ENCODE measurements at places on chromosomes 7 and 10.

- DNase-seq, result no peak
Observed at GRCh38 chr7:35037211-35037525, at the start of gene DPY19L1. DPY19L1 (minus strand) TSS chr7:35037485; CDS start chr7:35037394, 91 bp downstream.

DNA sequence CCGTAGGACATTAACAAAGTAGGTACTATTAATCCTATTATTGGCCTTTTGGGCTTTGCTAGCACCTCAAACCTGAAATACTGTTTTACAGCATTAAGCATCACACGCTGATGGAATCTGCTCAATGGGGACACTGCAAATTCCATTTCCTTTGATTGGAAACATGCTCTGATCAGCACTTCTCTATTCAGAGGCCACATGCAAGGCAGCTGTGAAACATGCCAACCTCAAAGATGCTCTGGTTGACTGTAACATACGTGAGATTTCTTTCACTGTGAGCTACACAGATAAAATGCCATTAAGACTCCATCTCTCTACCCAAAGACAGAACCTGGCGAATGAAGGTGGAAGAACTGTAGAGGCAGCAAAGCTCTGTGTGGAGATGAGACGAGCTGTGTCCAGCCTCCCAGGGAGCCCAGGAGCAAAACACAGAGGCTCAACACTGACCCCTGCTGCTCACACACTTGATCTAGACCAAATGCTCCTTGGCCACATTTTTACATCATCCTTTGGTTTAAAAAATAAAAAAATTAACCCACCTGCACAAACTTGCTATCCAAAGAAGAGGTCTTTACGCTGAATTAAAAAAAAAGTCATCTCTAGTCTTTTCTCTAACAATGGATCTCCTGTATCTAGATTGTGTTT is 8.0 kb downstream of the RSU1 start:
- DNase-seq, result peak; percentile 49

GRCh38 chr7:107584716-107585115 is 4.7 kb downstream of the BCAP29 start:
- DNase-seq, result no peak

GRCh38 chr10:5481121-5481520 is 18.2 kb downstream of the CALML5 start:
- no peak for DNase-seq

GRCh38 chr10:35641676-35642034 is 441 bp downstream of the FZD8 start:
- peak; percentile 33 for DNase-seq

- no peak for DNase-seq
Observed at GRCh38 chr7:112638675-112639400, 151.4 kb downstream of the TMEM168 start.

GRCh38 chr7:875051-875450 is 1.3 kb upstream of the GET4 start:
- DNase-seq, result no peak

DNA sequence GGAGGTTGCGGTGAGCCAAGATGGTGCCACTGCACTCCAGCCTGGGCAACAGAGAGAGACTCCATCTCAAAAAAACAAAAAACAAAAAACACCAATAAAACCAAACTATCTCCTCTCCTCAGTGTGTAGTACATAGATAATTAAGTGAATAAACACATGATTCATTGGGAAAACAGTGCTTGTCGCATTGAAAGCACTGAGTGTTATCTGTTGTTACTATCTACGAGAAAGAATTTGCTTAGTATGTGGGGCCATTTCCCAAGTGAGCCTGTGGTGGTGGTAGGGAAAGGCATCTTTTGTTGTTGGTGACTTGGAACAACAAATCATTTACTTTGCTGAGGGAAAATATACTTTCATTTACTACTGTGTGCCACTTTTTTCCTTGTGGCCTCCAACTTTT is 42.6 kb downstream of the RSBN1L start:
- DNase-seq, result no peak

GRCh38 chr10:47107007-47107747 is 192.8 kb upstream of the GDF10 start:
- no peak for DNase-seq

- DNase-seq, result no peak
Observed at GRCh38 chr7:134726581-134726980, 52.9 kb upstream of the CALD1 start.

DNA sequence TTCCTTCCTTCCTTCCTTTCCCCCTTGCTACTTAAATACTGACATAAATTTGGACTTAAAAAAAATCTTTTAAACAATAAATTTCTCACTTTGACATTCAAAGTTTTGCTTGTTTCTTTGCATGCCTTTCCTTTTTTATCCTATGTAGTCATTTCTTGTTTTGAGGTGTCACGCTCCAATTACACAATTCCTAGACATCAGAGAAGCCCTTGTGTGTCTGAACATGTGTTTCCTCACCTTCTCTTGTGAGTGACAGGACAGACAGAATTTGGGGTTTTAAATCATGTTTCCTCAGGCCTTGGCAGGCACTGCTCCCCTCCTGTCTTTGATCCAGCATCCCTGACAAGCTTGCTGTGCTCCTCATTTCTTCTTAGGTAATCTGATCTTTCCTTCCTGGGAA is 91.3 kb downstream of the CYTH3 start:
- no peak for DNase-seq

GRCh38 chr10:110456046-110456445 is 41.7 kb upstream of the DUSP5 start:
- DNase-seq, result no peak

Measured in urothelium cell line (cell line).